ENCODE measurements at places on chromosomes 1 and 21.

GRCh38 chr1:224160171-224160682 is 22.8 kb upstream of the DEGS1 start:
- no peak for DNase-seq

GRCh38 chr1:62391369-62391971 is 45.4 kb upstream of the USP1 start:
- no peak for DNase-seq

- no peak for DNase-seq
Measured at GRCh38 chr1:92479587-92479986, 7.1 kb downstream of the GFI1 start.

GRCh38 chr21:21813289-21813688 is 815.1 kb downstream of the NCAM2 start:
- no peak for DNase-seq

DNA sequence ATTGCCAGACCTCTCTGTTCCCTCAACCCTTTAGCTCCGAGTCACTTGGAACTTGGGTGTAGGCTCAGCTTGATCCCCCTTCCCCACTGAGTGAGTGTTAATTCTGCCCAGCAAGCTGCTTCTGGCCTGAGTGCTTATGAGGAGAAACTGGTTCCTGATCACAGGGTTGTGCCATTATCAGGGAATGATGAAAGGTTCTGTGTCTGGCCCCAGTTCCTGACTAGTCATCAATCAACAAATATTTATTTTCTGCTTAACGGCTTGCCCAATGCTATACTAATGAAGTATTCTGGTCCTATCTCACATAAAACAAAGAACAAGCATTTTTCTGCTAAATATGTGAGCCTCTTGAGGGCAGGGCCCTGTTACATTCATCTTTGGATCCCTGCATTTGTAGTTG is 20.8 kb downstream of the CC2D1B start:
- no peak for DNase-seq

DNA sequence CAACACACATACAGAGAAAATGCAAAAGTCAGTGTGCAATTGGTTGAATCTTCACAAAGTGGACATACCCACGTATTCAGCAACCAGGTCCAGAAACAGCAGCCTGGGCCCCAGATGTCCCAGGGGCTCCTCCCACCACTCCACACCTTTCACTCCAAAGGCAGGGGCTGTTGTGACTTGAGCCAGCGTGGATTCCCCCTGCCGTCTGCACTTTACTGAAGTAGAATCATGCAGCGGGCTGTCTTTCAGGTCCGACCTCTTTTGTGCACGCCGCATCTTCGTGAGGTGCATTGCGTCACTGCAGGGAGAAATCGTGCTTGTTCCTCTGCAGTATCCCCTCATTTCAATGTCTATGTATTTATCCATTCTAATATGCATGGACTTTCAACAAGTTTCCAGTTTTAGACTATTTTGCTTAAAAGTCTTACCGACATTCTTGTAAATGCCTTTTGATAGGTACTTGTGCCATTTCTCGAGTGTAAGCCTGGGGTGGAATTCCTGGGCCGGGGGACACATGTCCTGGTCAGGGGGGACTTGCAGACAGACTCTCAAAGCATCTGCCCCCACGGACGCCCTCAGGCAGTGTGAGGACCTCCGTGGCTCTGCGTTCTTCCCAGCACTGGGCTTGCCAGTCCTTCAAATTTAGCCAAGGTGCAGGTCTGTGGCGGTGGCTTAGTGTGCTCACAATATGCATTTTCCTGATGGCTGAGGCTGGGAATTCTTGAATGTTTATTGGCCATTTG is 29.3 kb upstream of the ACTRT2 start:
- DNase-seq, result no peak

DNA sequence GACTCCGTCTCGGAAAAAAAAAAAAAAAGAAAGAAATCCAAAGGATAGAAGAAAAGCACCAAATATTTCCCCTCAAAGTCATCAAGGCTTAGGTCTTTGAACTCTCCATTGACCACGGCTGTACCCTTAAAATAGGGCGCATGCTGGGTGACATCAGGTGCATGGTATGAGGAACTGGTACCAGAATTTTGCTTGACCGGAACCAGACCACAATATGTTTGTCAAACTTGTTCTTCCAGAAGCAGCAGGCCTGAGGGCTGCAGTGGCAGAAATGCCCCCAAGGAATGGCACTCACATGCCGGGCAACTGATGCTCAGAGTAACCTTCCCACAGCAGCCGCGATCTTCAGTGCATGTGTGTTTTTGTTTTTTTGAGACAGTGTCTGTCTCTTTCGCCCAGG is 21.0 kb downstream of the RCC1 start:
- DNase-seq, result no peak

DNA sequence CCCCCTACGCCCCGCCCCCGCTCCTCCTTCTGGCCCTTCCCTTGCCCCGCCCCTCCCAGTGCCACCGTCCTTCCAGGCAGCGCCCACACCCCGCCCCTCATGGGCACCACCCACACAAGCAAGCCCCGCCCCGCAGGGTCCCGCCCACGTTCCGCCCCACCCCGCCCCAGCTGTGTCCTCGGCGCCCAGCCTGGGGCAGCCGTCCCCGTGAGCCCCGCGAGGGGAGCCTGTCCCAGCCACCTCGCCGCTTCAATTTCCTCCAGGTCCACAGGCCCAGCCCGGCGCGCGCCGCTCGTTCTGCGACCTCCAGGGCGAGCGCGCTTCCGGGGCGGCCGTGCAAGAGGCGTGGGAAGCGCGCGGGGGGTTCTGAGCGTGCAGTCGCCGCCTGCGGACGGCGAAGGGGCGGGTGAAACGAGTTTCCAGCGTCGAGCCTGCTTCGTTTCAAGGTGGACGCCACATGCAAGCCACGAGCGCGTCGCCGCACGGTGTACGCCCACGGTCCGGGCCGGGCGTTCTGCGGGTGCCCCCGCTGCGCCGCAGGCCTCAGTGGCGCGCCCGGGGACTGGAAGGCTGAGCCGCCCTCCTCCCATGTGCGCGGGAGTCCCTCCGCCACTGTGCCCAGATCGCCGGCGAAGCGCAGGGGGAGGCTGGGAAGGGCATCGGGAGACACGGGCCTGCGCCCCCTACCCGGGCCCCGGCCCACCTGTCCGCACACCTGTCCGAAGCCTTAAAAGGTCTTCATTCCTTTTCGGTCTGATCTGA is 10.8 kb upstream of the FAAP20 start:
- DNase-seq, result peak; percentile 96

GRCh38 chr21:34979383-34979782 is 69.7 kb downstream of the RUNX1 start:
- no peak for DNase-seq

- no peak for DNase-seq
Measured at GRCh38 chr1:236287757-236288619, 6.2 kb upstream of the ERO1B start.

DNA sequence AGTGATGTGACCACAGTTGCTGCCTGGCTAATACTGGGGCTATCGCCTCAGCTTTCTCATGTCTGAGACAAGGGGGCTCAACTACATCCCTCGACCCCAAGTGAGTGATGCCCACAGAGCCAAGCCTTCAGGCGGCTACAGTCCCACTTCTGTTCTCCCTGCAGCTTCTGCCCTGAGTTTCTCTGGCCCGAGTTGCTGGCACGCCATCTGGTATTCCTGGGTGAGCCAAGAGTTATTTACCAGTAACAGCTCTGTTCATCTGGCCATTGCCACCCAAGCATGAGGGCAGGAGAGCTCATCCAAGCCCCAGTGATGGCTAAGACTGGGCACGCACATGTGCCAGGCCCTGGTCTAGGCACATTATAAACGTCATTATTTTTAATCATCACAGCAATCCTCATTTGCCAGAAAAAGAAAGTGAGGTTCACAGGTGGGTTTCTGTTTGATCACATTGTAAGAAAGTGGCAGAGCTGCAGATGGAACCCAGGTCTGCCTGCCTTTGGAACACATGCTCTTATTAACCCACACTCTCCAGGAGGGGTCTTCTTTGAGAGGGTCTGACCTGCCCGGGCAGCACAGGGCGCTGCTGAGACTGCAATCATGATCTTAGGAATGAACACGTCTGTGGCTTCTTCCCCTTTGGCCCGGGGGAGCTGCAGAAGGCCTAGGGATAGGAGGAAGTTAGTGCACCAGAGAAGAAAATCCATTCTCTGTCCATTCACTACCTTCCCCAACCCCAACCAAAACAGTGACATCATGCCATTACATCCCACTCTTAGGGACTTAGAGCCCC is 27.5 kb downstream of the KCND3 start:
- DNase-seq, result no peak

DNA sequence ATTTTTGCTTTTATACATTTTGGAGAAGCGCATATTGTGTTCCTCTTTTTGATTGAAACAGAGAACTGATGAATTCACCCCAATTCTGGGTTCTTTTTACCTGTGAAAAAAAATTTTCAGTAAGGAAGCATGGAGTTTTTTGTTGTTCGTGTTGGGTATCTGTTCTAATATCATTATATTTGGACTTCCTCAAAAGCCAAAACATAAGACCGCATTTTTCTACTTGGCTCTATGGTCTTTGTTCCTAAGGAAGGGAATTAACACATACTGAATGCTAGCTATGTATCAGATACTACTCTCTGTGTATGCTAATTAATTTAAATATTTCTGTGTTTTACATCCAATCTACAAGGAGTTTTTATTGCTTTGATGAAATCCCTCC is 12.9 kb downstream of the EPB41 start:
- DNase-seq, result no peak

DNA sequence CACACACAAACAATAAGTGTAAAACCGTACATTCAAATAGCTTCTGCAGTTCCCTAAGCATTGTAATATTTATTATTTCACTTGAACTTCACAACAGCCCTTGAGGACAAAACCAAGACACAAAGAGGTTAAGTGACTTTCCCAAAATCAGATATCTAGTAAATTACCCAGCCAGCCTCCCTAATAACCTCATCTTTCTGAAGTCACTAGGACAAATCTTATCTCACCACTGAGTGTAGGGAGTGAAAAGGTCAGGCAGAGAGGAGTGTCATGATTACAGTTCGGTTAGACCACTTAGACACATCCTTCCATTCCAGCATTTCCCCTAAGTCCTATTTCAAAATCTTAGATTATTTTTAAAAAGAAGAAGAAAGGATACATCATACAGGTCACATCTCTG is 377.3 kb upstream of the NFIA start:
- DNase-seq, result no peak

- no peak for DNase-seq
Measured at GRCh38 chr1:3391711-3392110, 62.8 kb upstream of the ARHGEF16 start.

DNA sequence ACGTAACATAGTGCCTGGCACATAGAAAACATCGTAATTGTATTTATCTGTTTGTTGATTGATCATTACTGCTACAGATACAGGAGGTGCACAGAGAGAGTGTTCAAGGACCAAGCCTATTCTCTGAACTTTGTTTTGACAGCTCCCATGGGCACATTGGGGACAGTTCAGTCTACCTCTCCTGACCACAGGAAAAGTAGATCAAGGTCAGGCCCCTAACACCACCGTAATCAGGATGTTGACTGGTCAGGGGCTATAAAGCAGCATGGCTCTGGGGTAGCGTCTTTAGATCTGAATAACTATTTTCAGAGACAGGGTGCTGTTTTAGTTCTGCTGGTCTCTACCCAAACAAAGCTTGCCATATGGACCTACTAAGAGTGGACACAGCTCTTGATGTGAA is 223.1 kb upstream of the IRF2BP2 start:
- no peak for DNase-seq

- DNase-seq, result peak; percentile 43
Measured at GRCh38 chr1:32023351-32023750, 9.7 kb downstream of the KHDRBS1 start.

DNA sequence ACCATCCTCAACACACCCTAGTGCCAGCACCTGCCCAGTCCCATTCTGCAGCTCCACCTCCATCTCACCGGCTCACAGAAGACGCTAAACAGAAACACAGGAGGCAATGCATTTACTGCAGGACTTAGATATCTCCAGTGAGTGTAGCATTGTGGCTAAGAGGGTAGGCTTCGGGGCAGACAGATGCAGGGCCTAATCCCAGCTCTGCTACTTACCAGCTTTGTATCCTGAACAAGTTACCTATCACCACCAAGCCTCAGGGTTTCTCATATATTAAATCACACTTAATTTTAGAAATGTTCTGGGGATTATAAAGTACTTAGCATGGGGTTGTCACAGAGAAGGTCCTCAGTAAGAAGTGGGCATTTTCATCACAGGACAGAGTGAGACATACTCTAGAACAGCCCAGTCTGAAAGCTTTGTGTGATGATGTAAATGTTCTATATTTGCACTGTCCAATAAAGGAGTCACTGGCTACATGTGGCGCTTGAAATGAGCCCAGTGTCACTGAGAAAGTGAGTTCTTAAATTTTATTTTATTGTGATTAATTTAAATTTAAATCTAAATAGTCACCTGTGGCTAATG is 149.3 kb upstream of the C8B start:
- no peak for DNase-seq

GRCh38 chr1:172212124-172212523 is 208.4 kb upstream of the C1orf105 start:
- no peak for DNase-seq

- no peak for DNase-seq
Measured at GRCh38 chr21:38491536-38491935, 6.7 kb downstream of the ERG start.

GRCh38 chr1:45381243-45381642 is 41.0 kb upstream of the MUTYH start:
- no peak for DNase-seq

DNA sequence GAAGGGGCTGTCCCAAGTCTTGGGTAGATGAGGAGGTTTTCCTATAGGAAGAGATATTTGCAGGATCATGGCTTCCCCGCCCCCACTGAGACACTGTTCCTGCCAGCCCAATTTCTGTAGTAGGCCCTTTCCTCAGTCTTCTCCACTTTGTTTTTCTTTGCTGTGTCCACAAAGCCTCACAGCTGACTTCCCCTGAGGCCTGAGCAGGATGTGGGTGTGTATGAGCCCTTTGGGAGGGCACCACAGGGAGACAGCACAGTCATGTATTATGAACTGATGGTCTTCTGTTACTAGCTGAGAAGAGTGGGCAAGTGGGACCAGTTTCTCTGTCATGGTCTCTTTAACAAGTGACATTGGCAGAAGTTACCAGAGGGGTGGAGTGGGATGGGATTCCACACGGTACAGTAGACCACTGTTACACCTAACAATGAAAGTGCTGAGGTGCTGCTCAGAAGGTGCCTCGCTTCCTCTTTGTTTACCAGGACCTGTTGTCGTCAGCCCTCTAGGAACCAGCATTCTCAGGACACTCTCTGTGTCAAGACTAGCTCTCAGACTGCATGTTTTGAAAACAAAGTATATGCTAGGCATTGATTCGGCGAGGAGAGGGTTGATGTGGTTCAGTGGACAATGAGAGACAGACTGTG is 253.8 kb upstream of the HOOK1 start:
- peak; percentile 34 for DNase-seq

DNA sequence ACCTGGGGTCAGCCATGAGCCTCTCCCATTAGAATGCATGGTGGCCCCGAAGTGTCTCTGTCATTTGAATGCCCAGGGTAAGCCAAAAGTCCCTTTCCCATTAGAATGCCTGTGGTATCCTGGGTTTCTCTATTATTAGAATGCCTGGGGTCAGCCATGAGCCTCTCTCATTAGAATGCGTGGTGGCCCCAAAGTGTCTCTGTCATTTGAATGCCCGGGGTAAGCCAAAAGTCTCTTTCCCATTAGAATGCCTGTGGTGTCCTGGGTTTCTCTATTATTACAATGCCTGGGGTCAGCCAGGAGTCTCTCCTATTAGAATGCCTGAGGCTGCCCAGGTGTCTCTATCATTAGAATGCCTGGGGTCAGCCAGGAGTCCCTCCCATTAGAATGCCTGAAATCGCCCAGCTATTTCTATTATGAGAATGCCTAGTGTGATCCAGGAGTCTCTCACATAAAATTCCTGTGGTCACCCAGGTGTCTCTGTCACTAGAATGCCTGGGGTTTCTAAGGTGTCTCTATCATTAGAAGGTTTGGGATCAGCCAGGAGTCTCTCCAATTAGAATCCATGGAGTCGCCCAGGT is 65.5 kb downstream of the RNF187 start:
- no peak for DNase-seq

Data from choroid plexus epithelial cell (primary cell).